ENCODE measurements at places on chromosomes 1 and 21.

- DNase-seq, result no peak
Measured at GRCh38 chr1:31409946-31410858, 2.8 kb upstream of the SERINC2 start.

- DNase-seq, result no peak
Measured at GRCh38 chr1:117092594-117092993, 29.0 kb downstream of the TRIM45 start.

- peak; percentile 49 for DNase-seq
Measured at GRCh38 chr1:239898062-239898730, 193.5 kb upstream of the FMN2 start.

DNA sequence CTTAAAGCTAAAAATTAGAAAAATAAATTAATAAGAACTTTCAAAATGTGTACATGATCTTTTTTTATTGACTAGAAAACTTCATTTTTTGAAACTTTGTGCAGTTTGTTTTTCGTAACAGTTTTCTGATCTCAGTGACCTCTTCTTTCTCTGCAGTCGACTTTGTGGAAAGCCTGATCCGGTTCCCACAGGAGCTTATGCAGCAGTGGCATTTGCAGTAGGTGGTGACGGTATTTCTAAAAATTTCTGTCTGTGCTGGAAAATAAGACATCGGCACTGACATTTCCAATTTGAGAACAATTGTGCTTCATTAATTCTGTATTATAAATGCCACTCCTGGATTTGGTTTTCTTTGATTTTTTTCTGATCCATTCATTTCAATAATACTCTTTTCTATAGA lies 68.8 kb downstream of the CLDN17 start:
- DNase-seq, result no peak

DNA sequence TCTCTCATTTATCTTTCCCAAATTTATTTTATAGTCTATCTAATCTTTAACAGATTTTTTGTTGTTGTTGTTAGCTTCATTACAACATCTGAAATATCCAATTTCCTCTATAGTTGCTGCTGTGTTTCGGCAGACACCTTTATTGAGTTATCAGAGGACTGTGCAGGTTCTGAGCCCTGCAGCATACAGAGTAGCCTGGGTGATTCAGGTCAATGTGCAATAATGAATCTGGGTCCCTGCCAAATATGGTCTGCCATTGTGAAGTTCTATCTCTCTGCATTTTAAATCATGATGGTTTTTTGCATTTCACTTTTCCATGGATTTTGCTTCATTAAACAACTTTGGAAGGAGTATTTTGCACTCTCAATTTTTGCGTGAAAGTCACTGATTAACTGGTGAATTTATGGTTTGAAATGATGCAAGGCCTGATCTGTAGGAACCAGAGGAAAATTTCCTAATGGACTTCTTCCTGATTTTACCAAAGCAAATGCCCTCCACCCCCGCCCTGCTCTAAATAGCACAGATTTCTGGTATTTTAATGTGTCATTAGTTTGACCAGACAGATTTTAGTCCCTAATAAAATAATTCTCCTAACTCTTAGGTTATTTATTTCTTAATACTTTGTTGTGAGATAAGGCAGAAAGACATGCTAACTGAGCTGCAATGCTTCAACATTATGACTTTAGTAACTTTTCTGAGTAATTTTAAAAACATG lies 402.3 kb downstream of the PTBP2 start:
- no peak for DNase-seq

GRCh38 chr1:217138173-217138765 lies 415.0 kb upstream of the ESRRG start:
- no peak for DNase-seq

DNA sequence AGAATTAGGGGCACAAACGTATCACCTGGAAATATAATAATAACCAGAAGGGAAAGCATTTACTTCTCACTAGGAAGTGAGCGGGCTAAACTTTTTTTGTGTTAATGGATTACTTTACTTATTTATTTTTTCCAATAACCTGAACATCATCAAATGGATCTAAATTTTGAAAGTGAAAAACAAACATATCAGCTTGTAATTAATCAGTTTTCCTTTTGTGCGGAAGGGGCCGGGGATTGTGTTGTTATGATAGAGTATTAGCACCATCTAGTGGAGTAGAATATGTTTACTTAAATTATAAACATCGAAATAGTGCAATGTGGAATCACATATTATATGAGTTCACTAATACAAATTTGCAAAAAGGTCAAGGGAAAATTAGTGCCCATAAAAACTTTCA lies 9.0 kb downstream of the CFH start:
- DNase-seq, result no peak

- no peak for DNase-seq
Measured at GRCh38 chr1:183956559-183957188, 80.9 kb downstream of the COLGALT2 start.

DNA sequence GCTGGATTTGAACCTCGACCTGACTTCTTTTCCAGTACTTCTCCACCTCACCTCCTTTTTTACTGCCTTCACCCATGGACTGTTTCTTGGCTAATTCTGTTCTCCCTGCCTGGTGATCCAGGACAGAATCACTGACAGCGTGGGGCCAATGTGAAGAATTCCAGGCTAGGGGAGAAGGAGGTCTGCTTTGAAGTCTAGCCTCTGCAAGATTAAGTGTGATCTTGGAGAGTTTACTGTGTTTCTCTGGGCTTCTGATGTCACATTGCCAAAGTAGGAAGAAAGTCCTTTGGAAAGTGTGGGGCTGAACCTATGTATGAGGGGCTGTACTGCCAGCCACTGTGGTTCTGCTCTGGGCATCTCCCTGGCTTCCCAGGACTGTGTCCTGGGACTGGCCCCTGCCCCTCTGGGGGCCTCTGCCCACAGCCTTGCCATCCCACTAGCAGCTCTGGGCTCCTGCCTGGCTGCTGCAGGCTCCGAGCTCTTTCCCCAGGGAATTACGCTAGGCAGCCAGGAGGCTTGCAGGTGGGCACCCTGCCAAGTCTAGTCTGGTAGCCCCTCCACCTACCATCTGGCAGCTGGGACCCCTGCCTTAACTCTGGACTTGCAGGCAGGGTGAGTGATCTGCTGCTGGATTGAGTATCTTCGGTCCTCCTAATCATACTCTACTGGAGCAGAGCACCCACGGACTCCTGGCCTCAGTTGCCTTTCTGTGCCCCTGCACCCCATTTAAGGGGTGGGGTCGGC lies 52.2 kb downstream of the YARS1 start:
- no peak for DNase-seq

- DNase-seq, result peak; percentile 7
Measured at GRCh38 chr1:203197625-203198024, 11.1 kb upstream of the CHI3L1 start.

- no peak for DNase-seq
Measured at GRCh38 chr1:219283541-219283940, 109.9 kb downstream of the LYPLAL1 start.

DNA sequence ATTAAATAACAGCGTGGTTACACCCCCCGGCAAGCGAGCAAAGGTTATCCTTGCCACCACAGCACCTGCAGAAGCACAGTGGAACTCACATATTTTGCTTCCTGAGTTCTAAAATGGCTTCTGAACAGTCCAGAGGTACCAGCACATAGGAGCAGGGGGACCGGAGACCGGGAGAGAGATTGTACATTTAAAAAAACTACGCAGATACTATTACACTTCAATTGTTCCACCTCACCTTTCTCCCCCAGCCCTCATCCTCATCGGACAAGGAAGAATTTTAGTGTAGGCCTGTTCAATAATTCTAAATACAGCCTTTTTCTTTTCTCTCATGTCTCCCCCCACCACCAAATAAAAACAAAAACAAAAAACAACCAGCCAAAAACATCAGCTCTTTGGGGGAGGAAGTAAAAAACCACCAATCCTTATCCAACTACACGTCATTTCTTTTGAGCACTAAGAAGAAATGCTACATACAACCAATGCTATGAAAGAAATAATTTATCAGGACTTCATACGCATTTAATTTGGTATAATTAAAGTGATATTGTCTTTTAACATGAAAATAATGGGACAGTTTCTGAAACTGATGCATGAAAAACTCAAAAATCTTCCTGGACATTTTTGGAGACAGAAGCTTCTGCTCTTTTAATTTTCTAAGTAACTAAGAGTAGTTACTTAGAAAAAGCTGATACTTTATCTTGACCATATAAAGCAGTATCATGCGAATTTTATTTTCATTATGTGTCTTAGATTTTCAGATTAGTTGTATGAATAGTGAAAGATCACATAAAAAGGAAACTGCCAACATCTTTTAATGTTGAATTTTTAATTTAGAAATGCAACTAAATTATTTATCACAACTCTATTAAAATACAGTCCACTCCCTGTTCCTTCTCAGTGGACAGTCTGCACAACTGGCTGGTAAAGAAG lies 9.1 kb downstream of the CDKN2C start:
- DNase-seq, result no peak

GRCh38 chr1:90201467-90202358 lies 206.8 kb downstream of the ZNF326 start:
- DNase-seq, result no peak

- no peak for DNase-seq
Measured at GRCh38 chr1:62306065-62306464, 13.2 kb downstream of the KANK4 start.

GRCh38 chr1:119840745-119841144 lies 29.5 kb upstream of the REG4 start:
- DNase-seq, result no peak

DNA sequence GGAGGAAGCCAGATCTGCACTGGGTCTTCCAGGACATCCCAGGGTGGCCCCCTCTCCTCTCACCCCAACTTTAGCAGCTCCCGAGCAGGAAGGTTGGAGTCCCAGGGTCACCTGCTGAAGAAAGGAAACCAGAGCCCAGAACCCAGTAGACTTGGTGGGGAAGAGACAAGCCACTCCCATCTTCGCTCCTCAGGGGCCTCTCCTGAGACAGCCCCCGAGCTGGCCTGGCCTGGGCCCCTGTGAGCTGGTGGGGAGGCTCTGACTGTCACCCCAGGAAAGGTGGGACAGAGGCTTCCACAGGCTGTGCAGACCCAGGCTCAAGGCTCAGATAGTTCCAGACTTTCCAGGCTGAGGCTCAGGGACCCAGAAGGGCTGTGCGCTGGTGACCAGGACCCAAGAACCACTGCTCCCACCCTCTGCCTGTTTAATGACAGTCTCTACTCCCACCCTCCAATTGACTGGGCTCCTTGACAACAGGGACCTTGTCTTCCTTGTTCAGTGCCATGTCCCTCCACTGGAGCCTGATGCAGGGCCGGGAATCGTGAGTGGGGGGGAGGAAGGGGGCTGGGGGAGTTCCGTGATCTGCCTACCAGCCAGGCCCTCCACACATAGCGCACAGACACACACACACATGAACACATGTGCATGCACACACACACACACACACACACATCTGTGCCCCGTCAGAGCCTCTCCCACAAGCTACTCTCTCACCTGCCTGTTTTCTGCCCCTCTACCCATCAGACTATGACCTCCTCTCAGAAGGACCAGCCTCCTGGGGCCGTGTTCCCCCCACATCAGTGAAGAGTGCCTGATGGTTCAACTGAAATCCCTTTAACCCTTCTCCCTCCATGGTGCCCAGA lies 401.2 kb downstream of the MATN1 start:
- no peak for DNase-seq

DNA sequence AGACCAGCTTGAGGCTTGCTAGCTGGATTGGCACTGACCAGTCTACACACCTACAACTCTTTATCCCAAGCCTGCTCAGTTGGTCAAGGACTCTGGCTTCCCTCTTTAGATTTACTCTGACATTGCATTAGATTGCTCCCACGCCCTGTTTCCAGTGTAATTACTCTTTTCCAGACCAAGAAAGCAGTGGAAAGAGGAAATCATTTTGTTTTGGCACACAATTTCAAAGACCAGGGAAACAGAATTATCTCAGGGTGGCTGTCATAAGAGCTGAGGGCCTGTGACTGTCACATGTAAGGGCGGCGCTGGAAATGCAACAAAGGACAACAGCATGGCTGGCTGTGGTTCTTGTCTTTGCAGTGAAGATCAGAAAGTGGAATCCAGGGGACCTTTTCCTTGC lies 302.7 kb downstream of the HHAT start:
- DNase-seq, result no peak

GRCh38 chr1:7575041-7575400 lies 196.1 kb upstream of the VAMP3 start:
- DNase-seq, result no peak

DNA sequence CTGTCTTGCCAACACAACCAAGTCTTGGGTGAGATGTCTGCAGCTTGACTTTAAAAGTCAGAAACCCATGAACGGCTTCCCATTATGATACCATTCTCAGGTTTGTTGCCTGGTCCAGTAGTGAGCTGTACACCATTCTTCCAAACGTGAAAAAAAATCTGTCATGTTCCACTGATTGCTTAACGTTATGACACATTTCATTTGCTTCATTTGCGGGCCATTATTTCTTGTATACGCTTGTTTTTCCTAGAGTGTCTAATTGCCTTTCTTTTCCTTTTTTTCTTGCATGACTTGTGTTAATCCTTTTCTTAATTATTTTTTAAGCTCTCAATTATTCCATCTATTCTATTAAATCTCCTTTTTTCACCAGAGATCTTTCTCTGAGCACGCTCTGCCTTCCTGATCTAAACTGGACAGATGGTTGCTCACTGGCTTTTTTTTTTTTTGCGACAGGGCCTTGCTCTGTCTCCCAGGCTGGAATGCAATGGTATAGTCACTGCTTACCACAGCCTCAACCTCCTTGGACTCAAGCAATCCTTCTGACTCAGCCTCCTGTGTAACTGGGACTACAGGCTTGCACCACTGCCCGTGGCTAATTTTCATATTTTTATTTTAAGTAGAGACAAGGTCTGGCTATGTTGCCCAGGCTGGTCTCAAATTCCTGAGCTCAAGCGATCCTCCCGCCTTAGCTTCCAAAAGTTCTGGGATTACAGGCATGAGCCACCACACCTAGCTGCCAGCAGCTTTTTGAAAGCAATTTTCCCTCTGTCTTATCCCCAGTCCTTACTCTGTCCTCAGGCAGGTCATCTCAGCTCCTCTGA lies 31.7 kb upstream of the CAMTA1 start:
- DNase-seq, result no peak

DNA sequence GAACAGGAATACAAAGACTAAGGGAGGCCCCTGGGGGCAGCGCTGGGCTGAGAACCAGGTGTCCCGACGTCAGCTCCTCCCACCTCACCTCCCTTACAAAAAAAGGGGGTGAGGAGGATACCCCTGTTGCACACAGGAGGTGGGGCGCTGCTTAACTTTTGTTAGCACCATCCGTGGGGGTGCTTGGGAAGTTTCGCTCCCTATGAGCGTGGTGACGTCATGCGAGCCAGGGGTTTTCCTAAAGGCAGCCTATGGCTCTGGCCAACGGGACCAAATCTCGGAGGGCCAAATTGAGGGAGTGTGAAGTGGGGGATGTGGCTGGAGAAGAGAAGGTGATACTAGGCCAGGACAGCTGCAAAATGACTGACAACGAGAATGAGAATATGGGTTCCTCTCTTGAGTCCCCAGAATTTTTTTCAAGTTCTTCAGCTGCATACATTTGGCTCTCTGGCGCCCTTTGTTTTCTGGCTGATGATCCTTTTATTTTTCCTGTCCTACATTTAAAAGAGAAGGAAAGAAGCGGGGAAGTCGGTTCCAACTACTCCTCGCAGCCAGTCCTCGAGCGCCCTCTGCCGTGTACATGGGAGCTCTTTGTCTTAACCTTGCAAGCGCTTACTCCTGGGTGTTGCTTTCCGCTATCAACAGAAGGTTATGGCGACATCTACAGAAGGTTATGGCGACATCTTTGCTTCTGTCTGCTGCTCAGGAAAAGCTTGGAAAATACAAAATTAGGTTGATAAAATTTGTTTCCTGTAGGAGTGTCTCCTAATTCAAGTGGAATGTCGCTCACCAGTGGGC lies 48.0 kb upstream of the ZC3H11B start:
- DNase-seq, result peak; percentile 94
